ENCODE measurements at places on chromosomes 1 and 21.

DNA sequence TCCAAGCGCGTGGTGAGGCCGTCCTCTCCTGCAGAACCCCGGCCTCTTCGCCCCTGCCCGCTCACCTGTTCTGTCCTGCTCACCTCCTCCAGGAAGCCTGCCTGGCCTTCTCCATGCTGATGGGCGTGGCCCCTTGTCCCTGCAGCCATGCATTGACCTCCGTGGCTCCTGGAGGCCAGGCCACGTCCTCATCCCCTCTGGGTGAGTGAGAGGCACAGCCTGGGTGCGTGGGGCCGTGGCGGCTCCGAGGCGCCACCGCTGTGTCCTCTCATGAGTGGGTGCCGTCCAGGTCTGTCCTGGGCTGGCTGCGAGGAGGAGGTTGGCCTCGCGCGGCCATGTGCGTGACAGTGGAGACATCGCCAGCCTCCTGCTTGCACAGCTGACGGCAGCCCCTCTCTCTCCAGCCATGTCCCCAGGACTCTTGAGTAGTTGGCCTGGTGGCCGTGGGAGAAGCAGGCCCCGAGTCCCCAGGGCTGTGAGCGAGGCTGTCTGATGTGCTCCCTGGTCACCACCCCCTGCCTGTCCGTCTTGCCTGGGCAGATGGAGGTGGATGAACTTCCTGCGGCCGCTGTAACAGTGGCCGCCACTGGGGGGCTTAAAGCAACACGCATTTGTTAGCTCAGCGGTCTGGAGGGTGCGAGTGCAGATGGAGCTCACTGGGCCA lies 58.1 kb downstream of the PRKCZ start:
- no peak for DNase-seq

DNA sequence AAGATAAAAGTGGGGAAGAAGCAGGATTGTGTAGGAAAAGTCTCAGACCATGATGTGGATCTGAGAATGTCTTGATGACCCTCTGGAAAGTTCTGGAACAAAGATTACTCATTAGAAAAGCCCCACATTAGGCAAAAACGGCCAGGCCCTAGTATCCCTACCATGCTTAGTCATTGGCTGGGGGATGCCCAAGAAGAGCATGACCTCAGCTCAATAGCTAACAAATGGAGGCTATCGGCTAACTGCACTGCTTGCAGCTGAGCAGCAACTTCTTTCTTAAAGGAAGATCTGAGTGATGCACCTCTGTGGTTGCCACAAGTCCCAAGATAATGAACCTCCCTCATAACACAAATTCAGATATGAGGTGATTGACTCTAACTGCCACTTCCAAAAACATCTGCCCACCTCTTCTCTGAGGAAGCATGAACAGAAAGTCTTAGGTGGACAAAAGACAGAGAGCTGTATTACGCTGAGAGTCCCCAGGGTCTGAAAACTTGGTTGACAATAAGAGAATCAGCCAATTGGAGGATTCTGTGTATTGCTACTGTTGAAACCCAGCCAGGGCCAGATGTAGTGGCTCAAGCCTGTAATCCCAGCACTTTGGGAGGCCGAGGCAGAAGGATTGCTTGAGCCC lies 64.6 kb upstream of the AK4 start:
- no peak for DNase-seq

DNA sequence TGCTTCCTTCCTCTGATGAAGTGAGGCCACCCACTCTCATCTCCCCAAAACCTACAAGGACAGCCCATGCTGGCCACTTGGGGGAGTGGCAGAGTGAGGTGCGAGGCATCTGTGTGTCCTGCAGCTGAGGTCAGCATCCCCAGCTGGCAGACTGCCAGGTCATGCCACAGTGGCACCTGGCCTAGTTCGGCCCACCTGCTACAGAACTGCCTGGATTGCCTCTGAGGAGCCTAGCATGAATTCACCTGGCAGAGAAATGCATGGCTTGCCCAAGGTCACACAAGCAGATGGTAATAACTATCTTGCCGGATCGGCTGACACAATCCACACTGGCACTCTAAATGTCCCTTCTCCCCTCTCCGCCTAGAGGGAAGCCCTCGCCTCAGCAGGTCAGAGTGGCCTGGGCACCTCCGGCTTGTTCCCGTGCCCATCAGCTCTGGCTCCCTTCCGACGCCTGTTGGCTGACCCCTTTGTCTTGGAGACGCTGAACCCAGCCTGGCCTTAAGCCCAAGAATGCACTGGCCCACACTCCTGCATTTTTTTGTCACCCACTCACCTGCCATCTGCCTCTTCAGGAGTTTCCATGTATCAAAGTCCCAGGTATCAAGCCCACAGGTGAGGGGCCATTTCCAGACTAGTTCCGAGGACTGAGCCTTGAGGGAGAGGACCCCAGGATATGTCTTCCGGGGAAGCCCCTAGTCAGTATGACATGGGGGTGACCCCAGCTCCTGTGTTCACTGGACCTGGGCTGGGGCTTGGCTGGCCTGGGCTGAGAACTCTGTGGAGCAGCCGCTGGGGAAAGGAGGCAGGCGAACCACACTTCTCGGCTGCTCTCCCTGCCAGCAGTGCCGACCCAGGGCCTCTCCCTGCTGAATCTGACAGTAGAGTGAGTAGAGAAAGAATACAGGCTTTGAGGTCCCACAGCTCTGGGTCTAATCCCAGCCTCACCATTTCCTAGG lies 21.7 kb downstream of the ECE1 start:
- DNase-seq: no peak

GRCh38 chr1:230403442-230403841 lies 22.7 kb downstream of the PGBD5 start:
- no peak for DNase-seq

DNA sequence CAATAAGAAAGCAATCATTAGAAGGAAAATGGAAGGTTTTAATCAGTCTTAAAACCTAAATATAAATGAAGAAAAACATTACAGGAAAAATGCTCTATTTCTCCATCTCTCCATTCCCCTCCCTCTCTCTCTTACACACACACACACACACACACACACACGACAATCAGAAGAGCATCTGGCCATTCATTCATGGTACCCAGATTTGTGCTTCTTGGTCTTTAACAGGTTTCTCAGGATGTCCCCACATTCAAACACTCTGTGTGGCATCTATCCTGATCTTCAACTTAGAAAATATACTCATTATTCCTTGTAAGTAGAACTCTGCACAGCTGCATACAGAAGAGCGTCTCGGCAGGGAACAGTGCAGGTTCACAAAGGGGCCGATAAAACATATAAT lies 779 bp downstream of the LRRC40 start:
- no peak for DNase-seq

DNA sequence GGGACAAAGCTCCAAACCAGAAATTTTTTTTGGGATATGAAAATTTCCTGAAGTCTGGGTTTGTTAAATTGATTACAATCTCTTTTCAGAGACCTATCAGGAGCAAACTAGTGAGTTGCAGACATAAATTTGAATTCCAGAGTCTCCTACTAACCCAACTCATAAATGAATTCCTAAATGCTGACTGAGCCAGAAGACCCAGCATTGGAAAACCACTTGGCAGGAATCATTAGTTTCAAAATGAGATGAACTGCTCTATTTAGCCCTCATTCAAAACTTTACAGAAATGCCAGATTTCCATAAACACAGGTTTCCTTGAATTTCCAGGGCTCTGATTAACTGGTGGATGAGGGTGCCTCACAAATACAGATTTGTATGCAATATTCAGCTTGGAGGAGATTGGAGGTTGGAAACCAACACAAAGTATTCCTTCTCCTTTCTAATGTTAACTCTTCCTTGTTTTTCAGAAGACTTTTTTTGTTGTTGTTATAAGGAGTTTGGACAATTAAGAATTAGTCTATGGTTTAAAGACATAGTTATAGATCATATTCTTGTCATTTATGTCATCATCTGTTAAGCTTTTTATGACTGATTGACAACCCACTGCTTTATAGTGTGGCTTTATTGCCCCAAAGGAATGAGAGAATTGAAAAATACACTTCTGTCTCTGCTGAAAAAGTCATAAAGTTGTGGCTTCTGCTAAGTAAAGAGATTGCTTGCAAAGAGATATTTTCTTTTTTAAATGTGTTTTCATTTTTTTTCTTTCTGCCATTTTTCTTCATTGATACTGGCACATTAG lies 222.8 kb downstream of the HLX start:
- no peak for DNase-seq

DNA sequence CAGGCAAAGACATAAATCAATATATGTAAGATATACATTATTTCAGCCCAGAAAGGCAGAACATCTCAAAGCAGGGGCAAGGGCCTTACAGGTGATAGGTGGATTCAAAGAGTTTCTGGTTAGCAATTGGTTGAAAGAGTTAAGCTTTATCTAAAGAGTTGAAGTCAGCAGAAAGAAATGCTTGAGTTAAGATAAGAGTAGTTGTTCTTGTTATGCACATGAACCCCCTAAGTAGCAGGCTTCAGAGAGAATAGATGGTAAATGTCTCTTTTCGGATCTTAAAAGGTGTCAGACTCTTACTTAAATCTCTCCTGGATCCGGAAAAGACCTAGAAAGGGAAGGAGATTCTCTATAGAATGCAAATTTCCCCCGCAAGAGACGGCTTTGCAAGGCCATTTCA lies 8.3 kb upstream of the ZBTB40 start:
- no peak for DNase-seq

- DNase-seq: no peak
Observed at GRCh38 chr1:239563681-239564080, 177.3 kb downstream of the CHRM3 start.

DNA sequence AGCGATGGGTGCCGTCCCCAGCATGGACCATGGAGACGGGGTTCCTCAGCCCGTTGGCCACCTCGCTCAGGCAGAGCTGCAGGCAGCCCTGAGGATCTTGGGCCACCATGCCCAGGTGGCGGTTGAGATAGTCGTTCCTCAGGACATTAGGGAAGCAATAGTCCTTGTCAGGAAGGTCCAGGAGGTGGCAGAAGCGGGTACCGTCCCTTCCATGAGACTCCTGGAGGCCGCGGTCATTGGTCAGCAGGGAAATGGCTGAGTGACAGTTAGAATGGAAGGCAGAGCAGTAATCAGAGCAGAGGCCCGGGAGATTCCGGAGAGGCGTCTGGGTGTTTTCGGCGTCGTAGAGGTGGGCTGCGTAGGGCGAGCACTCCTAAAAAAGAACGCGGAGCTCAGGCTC lies 4.1 kb downstream of the HHIPL2 start:
- DNase-seq: no peak

- peak; percentile 92 for DNase-seq
Observed at GRCh38 chr1:116377541-116378529, 4.8 kb downstream of the ATP1A1 start.

GRCh38 chr21:31520561-31521098 lies 138.9 kb upstream of the SOD1 start:
- DNase-seq: no peak

DNA sequence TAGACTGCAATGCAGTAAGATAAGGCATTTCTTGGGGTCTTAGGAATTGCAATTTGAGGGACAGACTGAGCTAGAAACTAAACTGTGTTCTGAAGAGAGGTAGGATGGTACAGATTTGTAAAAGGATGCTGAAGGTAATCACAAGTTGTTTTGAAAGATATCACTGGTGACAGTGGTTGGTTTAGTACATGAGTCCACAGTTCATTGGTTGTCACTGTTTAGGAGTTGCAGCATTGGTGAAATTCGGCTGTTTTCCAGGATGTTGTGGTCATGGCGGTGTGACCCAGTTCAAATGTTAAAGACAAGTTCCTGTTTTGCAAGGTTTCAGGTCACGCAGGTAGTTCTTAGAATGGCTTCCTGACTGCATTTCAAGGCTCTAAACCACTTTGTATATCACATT lies 292.8 kb upstream of the B3GALT2 start:
- peak; percentile 83 for DNase-seq

All from activated CD4-positive, alpha-beta T cell treated with anti-CD3 and anti-CD28 coated beads, Interleukin-2, amount 50 U/mL, for 16 hours (primary cell).